ENCODE measurements at places on chromosomes 3 and 15.

DNA sequence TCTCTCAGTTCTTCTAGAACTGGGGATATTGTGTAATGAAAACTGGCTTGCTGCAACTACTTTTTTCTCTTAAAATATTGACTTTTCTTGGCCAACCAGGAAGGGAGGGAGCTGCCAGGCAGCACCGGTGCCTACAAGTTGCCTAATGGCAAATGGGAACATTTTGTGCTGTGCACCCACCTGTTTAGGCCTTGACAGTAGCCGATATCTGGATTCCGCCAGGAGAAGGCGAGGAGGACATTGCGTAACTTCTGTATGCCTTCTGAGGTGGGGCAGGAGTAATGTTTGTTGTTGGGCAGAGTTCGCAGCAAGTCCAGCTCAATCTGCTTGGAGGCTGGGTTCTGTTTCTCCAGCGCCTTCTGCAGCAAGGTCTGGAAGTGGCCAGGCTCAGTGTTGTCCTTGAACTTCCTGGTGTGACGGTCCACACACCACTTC, 64.9 kb downstream of the TBC1D2B start:
- no peak for DNase-seq

GRCh38 chr3:128343287-128344051, 123.2 kb downstream of the DNAJB8 start:
- DNase-seq: no peak

- no peak for DNase-seq
Observed at GRCh38 chr3:4656059-4656458, 162.9 kb downstream of the ITPR1 start.

GRCh38 chr15:89067751-89068150, 20.5 kb upstream of the ABHD2 start:
- DNase-seq: no peak

GRCh38 chr3:39138804-39139415, 14.5 kb downstream of the CSRNP1 start:
- no peak for DNase-seq

GRCh38 chr3:194176274-194176991, 40.5 kb downstream of the HES1 start:
- DNase-seq: no peak

DNA sequence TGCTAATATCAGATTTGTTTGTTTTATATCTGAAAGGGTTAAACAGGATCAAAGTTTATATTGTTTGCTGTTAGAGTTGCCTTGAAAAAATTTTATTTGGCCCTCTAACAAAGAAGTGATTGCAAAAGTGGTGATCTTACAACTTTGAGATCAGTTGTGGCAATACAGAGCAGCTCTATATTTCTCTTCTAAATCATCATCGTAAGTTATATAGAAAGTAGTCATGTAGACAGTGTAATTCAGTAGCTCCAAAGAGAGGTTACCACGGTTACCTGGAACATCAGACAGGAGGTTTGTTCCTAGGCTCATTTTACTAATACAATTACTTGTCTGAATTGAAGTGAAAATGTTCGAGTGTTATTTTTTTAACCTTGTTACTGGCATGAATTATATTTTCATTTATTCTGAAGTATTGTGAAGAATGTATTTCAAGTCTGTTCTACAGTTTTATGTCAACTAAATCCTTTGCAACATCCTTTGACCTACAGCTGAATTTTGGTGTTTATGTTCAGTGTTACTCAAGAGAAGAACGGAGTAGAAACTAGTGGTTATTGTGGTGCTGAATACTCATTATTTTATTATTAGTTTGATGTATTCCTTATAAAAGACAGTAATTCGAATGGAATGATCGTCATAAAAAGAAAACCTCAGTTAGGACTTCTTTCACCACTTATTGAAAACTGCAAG, 214.2 kb downstream of the NAALADL2 start:
- no peak for DNase-seq
